Peyer's patch (tissue), 4 donors: ENCODE measurements at places on chromosomes 4 and X. TPM values are rescaled to one million over a fixed set of nuclear protein-coding genes. Genes with fewer than 3 reads are reported as not detected.

The GPC4 gene
- 9.5 TPM for total RNA-seq

The TCP11X2 gene
- not detected for total RNA-seq

The SPANXN3 gene
- total RNA-seq = not detected

The SMIM10L2A gene
- total RNA-seq = 0.35 TPM

The TXLNG gene
- 15.7 TPM for total RNA-seq

The CENPVL1 gene
- total RNA-seq = not detected

The GJB1 gene
- 76.9 TPM for total RNA-seq

The RRH gene
- total RNA-seq = not detected

The TMEM150C gene
- total RNA-seq = 1.3 TPM

The THAP9 gene
- total RNA-seq = 1.8 TPM

The COQ2 gene
- 11.0 TPM for total RNA-seq

The VEGFC gene
- 14.9 TPM for total RNA-seq

The YY2 gene
- 4.3 TPM for total RNA-seq

The GC gene
- total RNA-seq = not detected

DNA sequence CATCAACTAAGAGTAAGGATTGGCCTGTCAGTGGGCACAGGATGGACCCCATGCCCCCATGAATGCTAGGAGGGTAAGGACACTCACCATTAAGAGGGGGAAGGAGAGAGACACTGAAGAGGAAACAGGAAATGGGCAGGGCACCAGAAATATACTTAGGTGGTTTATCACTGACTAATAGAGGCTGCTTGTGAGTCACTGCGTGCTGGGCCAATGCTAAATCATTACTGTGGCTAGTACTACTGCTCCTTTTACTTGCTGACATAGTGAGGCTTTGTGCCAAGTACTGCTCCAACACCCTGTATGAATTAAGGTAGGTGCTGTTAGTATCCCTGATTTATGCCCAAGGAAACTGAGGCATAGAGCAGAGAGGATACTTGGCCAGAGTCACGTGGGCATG lies 130.4 kb upstream of the FRMPD4 start:
- no peak for DNase-seq

GRCh38 chrX:29447867-29448266 lies 767.5 kb upstream of the MAGEB2 start:
- DNase-seq = no peak

DNA sequence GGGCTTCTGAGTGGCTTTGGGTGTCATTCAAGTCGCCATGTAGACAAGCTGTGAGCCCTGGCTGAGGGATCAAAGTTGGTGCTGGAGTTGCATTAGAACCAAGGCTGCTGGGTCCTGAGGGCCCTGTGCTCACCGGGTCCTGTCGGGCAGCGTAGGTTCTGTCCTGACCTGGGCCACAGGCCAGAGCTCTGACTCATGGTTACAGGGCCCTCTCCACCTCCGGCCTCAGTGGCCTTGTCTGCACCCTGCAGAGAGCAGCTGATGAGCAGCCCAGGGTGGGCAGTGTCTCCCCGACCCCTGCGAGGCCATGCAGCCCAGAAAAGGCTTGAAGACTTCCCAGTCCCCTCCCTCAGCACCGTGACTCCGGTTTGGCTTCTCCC lies 22.5 kb downstream of the ATP2B3 start:
- DNase-seq = no peak

DNA sequence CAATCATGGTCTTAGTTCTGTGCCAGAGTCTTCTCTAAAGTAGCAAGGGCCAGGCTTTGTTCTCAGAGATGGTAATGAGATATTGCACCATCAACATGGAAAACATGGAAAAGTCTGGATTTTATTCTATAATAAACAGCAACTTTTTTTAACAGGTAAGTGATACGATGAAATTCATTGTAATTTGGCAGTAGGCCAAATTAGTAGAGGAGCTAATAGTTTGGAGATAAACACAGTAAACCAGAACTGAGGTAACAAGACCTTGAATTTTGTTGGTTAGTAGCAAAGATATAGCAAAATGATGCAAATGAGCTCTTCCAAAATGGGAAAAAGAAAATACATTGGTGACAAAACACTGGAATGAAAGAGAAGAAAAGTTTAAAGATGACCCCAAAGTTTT lies 126.6 kb downstream of the TET2 start:
- no peak for DNase-seq

GRCh38 chr4:139593091-139593564 lies 37.1 kb upstream of the SETD7 start:
- DNase-seq = no peak

DNA sequence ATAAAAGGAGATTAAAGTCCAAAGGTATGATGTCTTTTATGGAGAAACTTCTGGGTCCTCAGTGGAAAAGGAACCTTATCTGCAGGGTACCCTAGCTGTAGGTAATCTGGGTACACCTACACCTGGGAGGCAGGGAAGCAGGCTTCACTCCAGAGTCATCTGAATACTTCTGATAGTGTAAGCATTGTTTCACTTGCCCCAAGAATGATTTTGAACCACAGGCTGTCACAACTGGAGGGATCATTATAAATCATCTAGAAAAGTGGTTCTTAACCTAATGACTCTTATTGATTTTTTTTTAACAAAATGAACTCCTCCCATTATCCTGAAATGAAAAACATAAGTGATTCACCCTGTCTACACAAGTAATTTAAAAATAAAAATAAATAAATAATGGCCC lies 44.0 kb upstream of the STK26 start:
- DNase-seq = no peak

- no peak for DNase-seq
Observed at GRCh38 chr4:174483792-174484191, 38.5 kb downstream of the HPGD start.

GRCh38 chrX:129808829-129809796 lies 29.4 kb downstream of the SASH3 start:
- no peak for DNase-seq

DNA sequence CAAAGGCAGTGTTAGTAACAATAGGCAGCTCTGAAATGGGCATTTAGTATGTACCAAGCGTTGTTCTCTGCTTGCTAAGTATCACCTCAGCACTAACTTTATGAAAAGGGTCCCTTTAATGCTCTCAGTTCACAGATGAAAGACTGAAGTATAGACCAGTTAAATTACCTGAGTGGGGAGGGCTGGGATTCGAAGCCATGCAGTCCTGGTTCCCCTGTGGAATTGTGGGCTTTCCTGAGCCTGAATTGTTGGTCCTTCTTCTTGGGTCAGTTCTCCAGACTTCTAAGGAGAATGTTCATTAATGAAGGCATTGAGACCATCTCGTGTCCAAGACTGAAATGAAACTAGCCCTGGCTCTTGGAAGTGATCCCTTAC lies 7.7 kb upstream of the PRDM8 start:
- DNase-seq = no peak

GRCh38 chr4:36206603-36207311 lies 37.6 kb downstream of the ARAP2 start:
- DNase-seq = no peak

- DNase-seq = peak; percentile 81
Observed at GRCh38 chrX:21940356-21940829, at the start of gene SMS. Gene SMS (plus strand): TSS chrX:21940709. CDS start chrX:21940825, 116 bp downstream.
